ENCODE measurements at places on chromosomes 1 and 21.

DNA sequence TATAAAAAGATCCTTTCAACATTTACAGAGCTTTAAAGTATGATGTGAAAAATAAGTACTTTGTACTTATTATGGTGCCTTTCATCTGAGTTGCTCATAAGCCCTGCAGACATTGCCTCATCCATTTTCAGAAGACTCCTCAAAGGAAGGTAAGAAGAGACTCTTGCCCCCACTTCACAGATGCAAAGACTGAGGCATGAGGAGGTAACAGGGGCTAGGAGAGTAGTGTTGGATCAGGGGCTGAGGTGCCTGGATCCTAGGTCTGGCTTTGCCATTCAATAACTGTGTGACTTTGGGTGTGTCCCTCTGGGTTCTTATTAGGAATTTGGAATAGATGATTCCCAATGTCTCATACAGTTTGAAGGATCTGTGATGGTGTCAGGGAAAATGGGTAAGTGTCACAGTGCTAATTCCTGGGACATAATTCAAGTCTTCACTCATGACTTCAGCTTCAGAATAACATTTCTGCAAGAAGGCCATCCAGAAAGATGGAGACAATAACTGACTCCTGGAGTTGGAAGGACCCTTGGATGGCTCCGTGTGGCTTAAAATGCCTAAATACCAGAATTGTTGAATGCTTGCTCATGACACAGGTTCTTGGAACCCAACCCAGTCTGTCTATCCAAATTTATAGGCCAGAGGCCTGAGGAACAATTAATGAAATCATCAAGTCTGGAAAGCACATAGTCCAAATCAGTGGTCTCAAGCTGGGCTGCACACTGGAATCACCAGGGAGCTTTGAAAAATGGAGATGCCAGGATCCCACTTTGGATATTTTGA, 93.1 kb upstream of the RUNX1 start:
- no peak for DNase-seq

DNA sequence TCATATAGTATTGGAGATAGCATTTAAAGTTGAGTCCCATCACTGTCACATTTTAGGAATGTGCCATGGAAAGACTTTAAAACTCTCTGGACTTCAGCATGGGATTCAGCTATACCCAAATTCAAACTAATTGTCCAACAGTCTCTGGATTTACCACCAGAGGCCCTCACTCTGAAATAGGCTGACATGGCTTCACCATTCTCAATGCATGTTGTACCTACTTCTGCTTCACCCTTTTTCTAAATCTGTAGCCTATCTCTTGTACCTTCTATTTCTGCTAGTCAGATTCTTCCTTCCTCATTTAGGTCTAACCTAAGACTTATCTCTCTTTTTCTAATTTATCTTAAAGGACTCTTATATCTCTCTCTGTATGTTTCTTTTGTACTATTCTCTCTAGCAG, 512.7 kb upstream of the ZRANB2 start:
- no peak for DNase-seq

DNA sequence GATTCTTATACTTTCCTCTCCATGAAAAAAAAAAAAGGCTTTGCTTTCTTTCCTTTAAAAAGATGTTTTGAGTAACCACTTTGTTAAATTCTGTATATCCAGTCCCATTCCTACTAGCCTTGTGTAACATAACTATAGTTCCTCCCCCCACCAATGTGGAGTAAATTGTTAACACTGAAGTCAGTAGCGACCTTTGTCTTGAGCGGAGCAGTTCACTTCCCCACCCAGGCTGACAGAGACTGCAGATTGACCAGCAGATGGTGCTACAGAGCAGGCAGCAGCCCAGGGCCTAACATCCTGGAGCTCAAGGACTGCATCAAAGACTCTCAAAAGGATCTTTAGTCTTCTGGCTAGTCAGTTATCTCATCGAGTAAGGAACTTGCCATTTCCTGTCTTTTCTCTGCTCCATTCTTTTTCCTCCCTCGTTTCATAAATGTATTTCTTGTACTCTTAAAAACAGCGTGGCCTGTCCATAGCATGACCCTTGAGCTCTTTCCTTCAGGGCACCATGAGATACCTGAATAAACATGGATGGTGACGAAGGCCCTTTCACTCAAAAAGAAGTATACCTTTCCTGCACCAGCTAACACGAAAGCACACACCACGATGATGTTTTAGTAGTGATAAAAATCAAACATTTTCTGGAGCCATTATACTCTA, 503.5 kb upstream of the PKN2 start:
- DNase-seq = peak; percentile 10

DNA sequence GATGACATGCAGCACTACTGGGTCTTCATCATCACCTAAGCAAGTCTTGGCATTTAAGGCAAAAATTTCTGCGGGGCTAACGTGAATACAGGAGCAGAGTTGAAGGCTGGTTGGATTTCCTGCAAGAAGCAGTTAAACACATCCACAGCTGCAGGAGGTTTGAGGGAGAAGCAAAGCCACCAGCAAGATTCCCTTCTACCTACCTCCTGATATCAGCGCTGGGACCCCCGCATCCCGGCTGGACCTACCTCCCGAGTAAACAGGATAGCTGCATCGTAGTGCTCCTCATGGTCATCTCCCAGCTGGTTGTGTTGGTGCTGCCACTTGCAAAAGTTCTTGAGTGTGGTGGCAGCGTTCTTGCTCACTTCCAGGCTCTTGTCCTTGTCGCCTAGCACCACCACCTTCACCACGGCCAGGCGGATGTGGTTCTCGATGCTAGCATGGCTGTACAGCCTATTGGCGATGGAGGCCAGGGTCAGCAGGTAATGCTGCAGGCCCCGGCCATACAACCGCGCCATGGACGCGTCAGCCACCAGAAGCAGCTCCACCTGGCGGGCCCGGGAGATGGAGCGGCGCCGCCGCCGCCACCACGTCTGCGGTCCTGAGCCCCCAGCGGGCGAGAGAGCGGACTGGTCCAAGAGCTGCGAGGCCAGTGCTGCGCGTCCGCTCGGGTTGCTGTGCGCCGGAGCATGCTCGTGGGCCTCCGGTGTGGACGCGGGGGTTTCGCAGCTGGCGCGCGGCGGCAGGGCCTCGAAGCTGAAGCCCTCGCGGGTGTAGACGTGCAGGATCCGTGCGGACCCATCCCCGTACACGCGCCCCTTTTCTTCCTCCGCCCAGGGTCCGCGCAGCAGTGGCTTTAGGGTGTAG, 1.6 kb downstream of the ADAMTS5 start:
- DNase-seq = no peak

DNA sequence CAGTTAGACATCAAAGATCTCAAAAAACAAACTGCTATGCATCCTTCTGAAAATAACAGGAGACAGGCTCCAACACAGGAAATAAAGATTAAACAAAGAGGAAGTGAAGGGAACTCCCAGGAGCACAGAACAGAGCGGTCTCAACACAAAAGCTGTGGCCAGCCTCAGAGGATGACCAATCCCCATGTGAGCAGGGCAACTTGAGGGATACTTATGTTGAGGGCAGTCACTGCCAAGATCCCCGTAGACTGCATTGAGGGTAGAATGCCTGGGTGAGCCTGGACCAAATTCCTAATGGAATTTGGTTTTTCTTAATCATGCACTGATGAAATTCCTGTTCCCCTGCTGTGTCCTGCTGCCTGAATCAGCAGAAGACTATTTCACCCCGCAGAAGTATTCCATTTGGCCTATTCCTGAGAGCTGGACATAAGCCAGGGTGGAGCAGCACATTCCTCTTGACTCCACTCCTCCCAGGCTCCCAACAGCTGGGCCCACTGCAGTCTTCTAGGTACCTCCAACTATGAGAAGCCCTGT, 49.0 kb downstream of the JAK1 start:
- no peak for DNase-seq

Data from NCI-H1105 (cell line).